ENCODE measurements at places on chromosomes 6 and 20. TPM values are rescaled to one million over a fixed set of nuclear protein-coding genes. Genes with fewer than 3 reads are reported as not detected.

DNA sequence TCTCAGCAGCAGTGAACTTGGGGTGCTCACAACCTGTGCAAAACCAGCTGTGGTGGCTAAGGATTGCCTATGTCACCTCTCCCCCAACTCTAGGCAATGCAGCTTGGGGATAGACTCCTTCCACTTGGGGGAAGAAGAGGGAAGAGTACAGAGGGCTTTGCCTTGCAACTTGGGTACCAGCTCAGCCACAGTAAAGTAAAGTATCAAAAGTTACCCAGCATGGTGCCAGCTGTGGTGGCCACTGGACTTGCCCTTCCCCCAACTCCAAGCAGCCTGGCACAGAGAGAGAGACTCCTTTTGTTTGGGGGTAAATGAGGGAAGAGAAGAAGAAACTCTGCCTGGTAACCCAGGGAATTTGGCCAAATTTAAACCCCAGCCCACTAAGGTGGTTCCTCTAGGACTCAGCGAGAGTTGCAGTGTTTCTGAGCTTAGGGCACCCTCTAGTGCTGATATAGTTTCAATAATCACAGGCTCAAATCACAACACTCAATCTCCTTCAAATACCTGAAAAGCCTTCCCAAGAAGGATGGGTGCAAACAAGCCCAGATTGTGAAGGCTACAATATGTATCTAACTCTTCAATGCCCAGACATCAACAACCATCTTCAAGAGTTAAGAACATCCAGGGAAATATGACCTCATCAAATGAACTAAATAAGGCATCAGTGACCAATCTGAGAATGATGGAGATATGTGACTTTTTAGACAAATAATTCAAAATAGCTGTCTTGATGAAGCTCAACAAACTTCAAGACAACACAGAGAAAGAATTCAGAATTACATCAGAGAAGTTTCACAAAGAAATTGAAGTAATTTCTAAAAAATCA lies 7.6 kb upstream of the DEFB129 start:
- no peak overlapping the region for H3K4me3 ChIP-seq
- no peaks in the 10 kb centered on the region for H3K36me3 ChIP-seq
- no peak for DNase-seq
- H3K27me3 ChIP-seq, result peaks cover 4% of the 10 kb centered on the region
- H3K4me1 ChIP-seq, result no peaks in the 10 kb centered on the region

DNA sequence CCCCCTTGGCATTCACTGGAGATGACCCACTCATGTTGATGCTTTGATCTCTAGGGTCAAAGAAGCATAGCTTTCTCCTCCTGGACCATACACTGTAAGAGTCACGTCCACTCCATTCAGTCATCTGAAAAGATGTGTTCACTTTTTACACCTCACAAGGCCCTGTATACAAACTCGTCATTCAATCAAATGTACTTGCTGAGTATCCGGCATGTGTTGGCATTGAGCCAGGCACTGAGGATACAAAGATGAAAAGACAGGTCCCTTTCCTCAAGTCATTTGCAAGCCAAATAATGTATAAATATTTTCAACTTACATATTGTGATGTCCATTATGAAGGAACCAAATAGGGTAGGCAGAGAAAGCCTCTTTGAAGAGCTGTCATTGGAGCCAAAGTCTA lies 32.6 kb upstream of the CSNK2A1 start:
- H3K4me1 ChIP-seq, result no peaks in the 10 kb centered on the region
- no peak overlapping the region for H3K27ac ChIP-seq
- H3K27me3 ChIP-seq, result peaks cover 10% of the 10 kb centered on the region
- no peak overlapping the region for H3K4me3 ChIP-seq

- no peaks in the 10 kb centered on the region for H3K4me1 ChIP-seq
- no peak overlapping the region for H3K4me3 ChIP-seq
- H3K27me3 ChIP-seq, result no peaks in the 10 kb centered on the region
- H3K36me3 ChIP-seq, result no peaks in the 10 kb centered on the region
These were observed 103.7 kb downstream of the TOX2 start for GRCh38 chr20:44018259-44018941.

DNA sequence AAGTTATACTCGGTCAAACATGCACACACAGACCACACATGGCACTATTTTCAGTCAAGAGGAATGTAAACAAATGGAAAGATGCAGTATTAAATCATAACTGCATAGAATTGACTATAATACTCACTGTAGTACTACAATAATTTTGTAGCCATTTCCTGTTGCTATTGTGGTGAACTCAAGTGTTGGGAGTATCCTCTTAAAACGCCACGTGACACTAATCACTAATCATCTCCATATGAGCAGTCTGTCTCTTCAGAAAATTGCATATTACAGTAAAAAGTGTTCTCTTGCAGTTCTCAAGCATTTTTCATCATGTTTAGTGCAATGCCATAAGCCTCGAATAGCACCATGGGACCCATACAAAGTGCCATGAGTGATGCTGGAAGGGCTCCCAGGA lies 258.7 kb upstream of the ID4 start:
- no peak overlapping the region for H3K4me3 ChIP-seq
- H3K27me3 ChIP-seq, result no peaks in the 10 kb centered on the region
- no peak for DNase-seq
- no peaks in the 10 kb centered on the region for H3K36me3 ChIP-seq

GRCh38 chr6:6714953-6715352 lies 126.4 kb downstream of the LY86 start:
- H3K36me3 ChIP-seq, result no peaks in the 10 kb centered on the region
- H3K27me3 ChIP-seq, result no peaks in the 10 kb centered on the region
- H3K27ac ChIP-seq, result no peak overlapping the region
- H3K4me1 ChIP-seq, result peaks cover 8% of the 10 kb centered on the region
- no peak overlapping the region for H3K4me3 ChIP-seq
- no peak for DNase-seq

DNA sequence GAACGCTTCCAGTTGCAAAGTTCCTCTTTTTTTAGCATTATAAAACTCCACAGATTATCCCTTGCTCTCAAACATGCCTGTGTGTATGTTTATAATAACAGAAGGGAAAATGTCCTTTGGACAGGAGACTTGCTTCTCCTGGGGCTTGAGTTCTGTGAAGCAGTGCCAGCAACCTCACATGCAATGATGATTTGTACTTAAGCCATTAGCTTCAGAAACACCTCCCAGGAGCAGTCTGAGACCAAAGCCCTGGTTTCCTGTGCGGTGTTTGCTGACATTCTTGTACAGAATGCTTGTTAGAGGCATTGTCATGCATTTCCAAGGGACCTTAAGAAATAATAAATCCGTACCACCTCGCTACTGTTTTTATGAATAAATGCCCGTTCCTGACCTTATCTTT lies 752.8 kb downstream of the CBLN4 start:
- no peaks in the 10 kb centered on the region for H3K27me3 ChIP-seq
- H3K4me3 ChIP-seq, result no peak overlapping the region
- no peaks in the 10 kb centered on the region for H3K4me1 ChIP-seq
- H3K27ac ChIP-seq, result no peak overlapping the region
- DNase-seq, result no peak
- H3K36me3 ChIP-seq, result no peaks in the 10 kb centered on the region

GRCh38 chr6:26157251-26158075 lies 70.2 kb downstream of the HFE start:
- H3K4me1 ChIP-seq, result no peaks in the 10 kb centered on the region
- no peaks in the 10 kb centered on the region for H3K27me3 ChIP-seq
- no peaks in the 10 kb centered on the region for H3K36me3 ChIP-seq
- H3K4me3 ChIP-seq, result peak overlapping the region; percentile 90

DNA sequence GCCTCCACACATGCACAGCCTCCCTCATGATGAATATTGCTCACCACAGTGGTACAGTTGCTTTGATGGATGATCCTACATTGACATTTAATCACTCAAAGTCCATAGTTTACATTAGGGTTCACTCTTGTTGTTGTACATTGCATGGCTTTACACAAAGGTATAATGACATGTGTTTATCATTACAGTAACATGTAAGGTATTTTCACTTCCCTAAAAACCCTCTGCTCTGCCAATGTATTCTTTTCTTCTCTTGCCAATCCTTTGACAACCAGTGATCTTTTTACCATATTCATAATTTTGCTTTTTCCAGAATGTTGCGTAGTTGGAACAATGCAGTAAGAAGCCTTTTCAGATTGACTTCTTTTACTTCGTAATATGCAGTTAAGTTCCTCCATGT lies 166.6 kb upstream of the KHDRBS2 start:
- no peaks in the 10 kb centered on the region for H3K27me3 ChIP-seq
- no peaks in the 10 kb centered on the region for H3K4me1 ChIP-seq
- no peak for DNase-seq
- H3K4me3 ChIP-seq, result no peak overlapping the region
- no peak overlapping the region for H3K27ac ChIP-seq

DNA sequence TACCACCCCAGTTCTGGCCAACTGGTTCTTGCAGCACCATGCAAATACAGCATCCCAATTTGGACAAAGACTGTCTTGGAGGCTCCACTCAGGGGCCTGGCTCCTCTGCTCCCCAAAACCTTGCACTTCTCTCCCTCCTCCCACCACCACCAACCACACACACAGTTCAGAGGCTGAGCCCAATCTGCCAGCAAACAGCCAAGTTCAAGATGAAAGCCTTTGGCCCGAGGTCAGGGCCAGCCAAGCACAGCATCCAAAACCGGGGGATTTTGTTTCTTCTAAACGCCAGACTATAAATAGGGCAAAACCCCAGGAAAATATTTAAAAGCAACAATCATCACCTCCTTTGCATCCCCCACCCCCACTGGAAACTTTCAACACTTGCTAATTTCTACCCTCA lies 5.7 kb downstream of the KCNK5 start:
- no peak for DNase-seq
- H3K27ac ChIP-seq, result no peak overlapping the region
- no peak overlapping the region for H3K4me3 ChIP-seq
- H3K27me3 ChIP-seq, result no peaks in the 10 kb centered on the region
- H3K36me3 ChIP-seq, result no peaks in the 10 kb centered on the region

GRCh38 chr6:28081486-28081751 lies 1.1 kb downstream of the ZNF165 start:
- H3K36me3 ChIP-seq, result peaks cover 12% of the 10 kb centered on the region
- H3K27ac ChIP-seq, result peak overlapping the region; percentile 93
- H3K4me1 ChIP-seq, result no peaks in the 10 kb centered on the region
- H3K27me3 ChIP-seq, result no peaks in the 10 kb centered on the region

DNA sequence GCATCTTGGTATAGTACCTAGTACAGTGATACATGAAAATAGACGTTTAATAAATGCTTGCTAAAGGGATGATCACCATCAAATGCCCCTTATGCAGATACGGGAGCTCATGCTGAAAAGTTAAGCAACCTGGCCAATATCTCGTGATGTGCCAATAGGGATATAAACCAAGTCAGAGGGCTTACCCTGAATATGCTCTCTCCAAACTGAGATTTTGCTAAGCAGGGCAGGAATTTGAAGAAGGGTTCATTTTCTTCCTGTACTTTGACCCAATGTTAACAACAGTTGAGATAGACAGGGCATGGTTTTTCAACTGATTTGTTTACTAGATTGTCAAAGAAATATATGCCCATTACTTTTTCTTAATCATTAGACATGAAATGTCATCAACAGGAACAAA lies 219.3 kb upstream of the PREP start:
- H3K27ac ChIP-seq, result no peak overlapping the region
- no peaks in the 10 kb centered on the region for H3K27me3 ChIP-seq
- H3K36me3 ChIP-seq, result no peaks in the 10 kb centered on the region
- no peak for DNase-seq

DNA sequence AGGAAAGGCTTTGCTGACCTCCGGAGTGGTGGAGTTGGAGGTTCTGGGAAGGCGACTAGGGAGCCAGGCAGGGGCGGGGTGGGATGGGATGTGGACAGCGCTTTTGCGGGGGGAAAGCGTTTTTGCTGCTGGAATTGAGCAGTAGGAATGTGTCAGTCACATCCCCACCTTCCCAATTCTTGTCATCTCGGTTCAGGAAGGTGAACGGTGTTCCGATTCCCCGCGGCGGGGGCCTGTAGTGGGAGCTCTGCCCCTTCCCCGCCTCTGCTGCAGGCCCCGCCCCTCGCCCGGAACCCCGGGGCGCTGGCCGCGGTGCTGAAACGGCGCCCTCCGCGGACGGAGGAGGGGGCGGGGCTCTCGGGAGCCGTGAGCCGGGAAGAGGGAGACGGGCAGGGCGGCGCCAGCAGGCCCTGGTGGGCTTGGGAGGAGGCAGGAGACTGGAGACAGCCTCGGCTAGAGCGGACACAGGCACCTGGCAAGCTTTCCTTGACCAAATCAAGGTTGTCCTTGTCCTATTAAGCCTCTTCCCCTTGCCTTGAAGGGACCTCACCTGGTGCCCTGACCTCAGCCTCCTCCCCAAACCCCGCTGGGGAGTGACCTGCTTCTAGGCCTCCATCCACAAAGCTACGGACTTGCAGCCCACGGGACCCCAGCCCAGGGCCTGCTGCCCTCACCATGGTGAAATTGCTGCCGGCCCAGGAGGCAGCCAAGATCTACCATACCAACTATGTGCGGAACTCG lies at the start of gene LHFPL5:
LHFPL5 (plus strand) TSS at position 357 of the 741 bp plus-strand sequence; CDS start at position 676, 319 bp downstream.
- H3K36me3 ChIP-seq, result no peaks in the 10 kb centered on the region
- peaks cover 26% of the 10 kb centered on the region for H3K27me3 ChIP-seq
- DNase-seq, result no peak
- no peak within 1 kb of the TSS for H3K4me3 ChIP-seq
- H3K27ac ChIP-seq, result no peak within 1 kb of the TSS

DNA sequence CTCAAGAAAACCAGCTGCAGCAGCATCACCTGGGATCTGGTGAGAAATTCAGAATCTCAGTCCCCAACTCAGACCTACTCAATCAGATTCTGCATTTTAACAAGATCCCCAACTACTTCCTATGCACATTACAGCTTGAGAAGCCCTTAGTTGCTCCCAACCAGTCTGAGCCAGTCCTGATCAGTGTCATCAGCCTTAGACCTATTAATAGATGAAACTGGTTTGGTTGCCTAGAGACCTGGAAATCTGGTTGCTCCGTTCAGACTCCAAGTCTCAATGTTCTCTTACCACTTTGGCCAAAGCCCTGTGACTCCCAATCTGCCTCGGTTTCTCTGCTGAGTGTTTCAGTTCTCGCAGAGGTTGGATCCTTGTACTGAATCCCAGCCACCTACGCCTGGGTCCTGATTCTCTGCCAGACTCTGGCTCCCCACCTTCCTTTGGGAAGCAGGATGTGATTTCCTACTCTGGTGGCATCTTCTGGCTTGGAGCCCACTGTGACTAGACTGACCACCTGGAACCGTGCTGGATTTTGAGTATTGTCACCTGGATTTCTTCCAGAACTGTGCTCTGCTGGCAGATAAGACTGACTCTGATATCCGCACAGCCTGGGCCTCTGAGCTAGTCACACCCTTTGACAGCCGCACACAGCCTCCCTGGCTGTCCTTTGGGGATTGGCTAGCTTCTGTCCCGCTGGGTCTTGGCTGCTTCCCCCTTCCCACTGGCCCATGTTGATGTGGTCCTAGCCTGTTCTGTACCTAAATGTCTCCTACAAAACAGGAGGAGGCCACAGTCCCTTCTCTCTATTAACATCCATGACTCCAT lies 20.3 kb upstream of the ATXN1 start:
- no peaks in the 10 kb centered on the region for H3K36me3 ChIP-seq
- H3K4me3 ChIP-seq, result no peak overlapping the region
- H3K4me1 ChIP-seq, result no peaks in the 10 kb centered on the region
- H3K27ac ChIP-seq, result no peak overlapping the region

- DNase-seq, result no peak
- no peak overlapping the region for H3K4me3 ChIP-seq
- H3K4me1 ChIP-seq, result no peaks in the 10 kb centered on the region
- H3K27me3 ChIP-seq, result no peaks in the 10 kb centered on the region
- H3K36me3 ChIP-seq, result no peaks in the 10 kb centered on the region
- H3K27ac ChIP-seq, result no peak overlapping the region
These were observed 45.8 kb downstream of the OR2J2 start for GRCh38 chr6:29216528-29216927.

GRCh38 chr6:2021713-2022125 lies 223.7 kb downstream of the GMDS start:
- H3K27ac ChIP-seq, result no peak overlapping the region
- no peak overlapping the region for H3K4me3 ChIP-seq
- H3K4me1 ChIP-seq, result no peaks in the 10 kb centered on the region
- H3K36me3 ChIP-seq, result no peaks in the 10 kb centered on the region
- DNase-seq, result peak; percentile 86
- H3K27me3 ChIP-seq, result no peaks in the 10 kb centered on the region

SDCBP2 gene
- 4.2 TPM for total RNA-seq

TMEM74B gene
- 1.5 TPM for total RNA-seq

CST7 gene
- total RNA-seq, result 0.84 TPM

ZNF391 gene
- total RNA-seq, result 3.3 TPM

MEI4 gene
- under 0.01 TPM for total RNA-seq

Data from tibial nerve (tissue), 4 donors.